Activated CD8-positive, alpha-beta T cell treated with anti-CD3 and anti-CD28 coated beads, Interleukin-2, amount 10 ng/mL, durations not matched to agents 7 days and 5 days (primary cell): ENCODE measurements at places on chromosomes 3 and 15. TPM values are rescaled to one million over a fixed set of nuclear protein-coding genes. Genes with fewer than 3 reads are reported as not detected.

The KLHL6 gene
- total RNA-seq: 27.8 TPM

- peaks cover 9% of the 10 kb centered on the region for H3K4me1 ChIP-seq
- no peaks in the 10 kb centered on the region for H3K36me3 ChIP-seq
- H3K4me3 ChIP-seq: no peak overlapping the region
- no peak for DNase-seq
Measured at GRCh38 chr15:73894133-73894814, 20.9 kb downstream of the TBC1D21 start.

The SLC15A2 gene
- total RNA-seq: 3.9 TPM

GRCh38 chr3:53890726-53891475 lies 758 bp downstream of the SELENOK start:
- H3K27ac ChIP-seq: peak overlapping the region; percentile 98
- peak overlapping the region; percentile 90 for H3K4me3 ChIP-seq
- peak; percentile 68 for DNase-seq
- H3K36me3 ChIP-seq: peaks cover 32% of the 10 kb centered on the region

The HDC gene
- 0.13 TPM for total RNA-seq

GRCh38 chr15:67061811-67062368 lies 3.5 kb upstream of the SMAD3 start:
- no peak overlapping the region for H3K4me3 ChIP-seq
- no peaks in the 10 kb centered on the region for H3K36me3 ChIP-seq
- no peak for DNase-seq
- no peak overlapping the region for H3K27ac ChIP-seq

DNA sequence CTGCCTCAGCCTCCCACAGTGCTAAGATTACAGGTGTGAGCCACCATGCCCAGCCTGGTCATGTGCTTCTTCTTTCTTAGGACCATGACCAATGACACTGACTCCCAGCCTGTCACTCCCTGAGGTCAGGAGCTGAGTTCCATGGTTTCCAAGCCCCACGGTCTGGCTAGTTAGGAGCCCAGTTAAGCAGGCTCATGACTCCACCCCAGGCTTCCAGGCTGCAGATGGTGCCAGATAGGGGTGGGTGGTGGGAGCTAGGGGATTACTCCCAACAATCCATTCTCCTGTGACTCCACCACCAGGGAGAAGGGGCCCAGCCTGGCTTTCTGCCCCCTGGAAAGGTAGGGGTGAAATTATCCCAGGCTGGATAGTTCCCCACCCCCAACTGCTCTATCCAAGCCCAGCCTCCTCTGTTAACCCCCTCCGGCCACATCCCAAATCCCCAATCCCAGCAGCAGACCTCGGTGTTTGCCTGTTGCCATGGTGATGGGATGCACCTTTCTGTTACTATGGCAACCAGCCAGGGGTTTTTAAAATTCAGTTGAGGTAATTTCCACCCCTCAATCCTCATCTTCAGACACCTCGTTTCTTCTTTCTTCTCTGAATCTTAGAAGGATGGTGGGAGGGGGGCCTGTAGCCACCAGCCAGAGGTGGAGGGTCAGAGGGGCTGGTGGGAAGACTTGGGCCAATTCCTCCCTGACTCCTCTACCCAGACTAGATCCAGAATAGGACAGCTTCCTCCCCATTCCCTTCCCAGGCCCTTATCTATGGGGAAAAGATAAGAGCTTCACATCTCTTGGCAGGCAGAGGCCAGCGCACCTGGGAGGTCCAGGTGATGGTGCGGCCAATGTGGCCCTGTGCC lies 22.5 kb upstream of the SEMA3F start:
- H3K27ac ChIP-seq: no peak overlapping the region
- no peak overlapping the region for H3K4me3 ChIP-seq
- no peaks in the 10 kb centered on the region for H3K27me3 ChIP-seq
- H3K36me3 ChIP-seq: no peaks in the 10 kb centered on the region
- no peaks in the 10 kb centered on the region for H3K4me1 ChIP-seq

GRCh38 chr3:100730524-100730923 lies 21.2 kb downstream of the TFG start:
- peaks cover 23% of the 10 kb centered on the region for H3K4me1 ChIP-seq
- H3K4me3 ChIP-seq: no peak overlapping the region
- no peak overlapping the region for H3K27ac ChIP-seq
- peaks cover 52% of the 10 kb centered on the region for H3K36me3 ChIP-seq

DNA sequence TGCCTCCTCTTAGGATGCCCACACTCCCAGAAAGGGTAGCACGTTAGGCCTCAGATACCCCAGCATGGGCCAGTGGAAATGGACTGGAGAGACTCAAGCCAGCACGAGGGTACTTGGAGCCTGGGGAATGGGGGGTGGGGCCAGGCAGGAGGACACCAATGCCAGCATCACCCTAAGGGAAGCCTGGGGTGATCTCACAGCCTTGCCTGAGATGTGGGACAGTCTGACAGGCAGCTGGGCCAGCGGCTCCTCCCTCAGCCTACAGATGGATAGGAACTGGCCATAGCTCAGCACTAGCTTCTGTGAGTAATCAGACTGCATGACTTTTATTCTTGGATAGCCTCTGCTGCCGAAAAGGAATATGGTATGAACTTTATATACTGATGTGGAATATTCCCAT lies 59.6 kb upstream of the MRPS22 start:
- no peak for DNase-seq
- H3K27ac ChIP-seq: no peak overlapping the region
- peaks cover 7% of the 10 kb centered on the region for H3K4me1 ChIP-seq
- no peak overlapping the region for H3K4me3 ChIP-seq

- H3K36me3 ChIP-seq: peaks cover 85% of the 10 kb centered on the region
- peak overlapping the region; percentile 92 for H3K4me3 ChIP-seq
- DNase-seq: peak; percentile 30
Measured at GRCh38 chr3:16286751-16287543, 21.9 kb downstream of the OXNAD1 start.

The SCN11A gene
- not detected for total RNA-seq

The TTC21A gene
- total RNA-seq: 1.2 TPM
